ENCODE measurements at places on chromosomes 6 and 20.

GRCh38 chr20:47927944-47928343, 142.7 kb upstream of the SULF2 start:
- no peak for DNase-seq

- DNase-seq: peak; percentile 70
These were observed 74.1 kb downstream of the LAMA4 start for GRCh38 chr6:112180095-112180820.

DNA sequence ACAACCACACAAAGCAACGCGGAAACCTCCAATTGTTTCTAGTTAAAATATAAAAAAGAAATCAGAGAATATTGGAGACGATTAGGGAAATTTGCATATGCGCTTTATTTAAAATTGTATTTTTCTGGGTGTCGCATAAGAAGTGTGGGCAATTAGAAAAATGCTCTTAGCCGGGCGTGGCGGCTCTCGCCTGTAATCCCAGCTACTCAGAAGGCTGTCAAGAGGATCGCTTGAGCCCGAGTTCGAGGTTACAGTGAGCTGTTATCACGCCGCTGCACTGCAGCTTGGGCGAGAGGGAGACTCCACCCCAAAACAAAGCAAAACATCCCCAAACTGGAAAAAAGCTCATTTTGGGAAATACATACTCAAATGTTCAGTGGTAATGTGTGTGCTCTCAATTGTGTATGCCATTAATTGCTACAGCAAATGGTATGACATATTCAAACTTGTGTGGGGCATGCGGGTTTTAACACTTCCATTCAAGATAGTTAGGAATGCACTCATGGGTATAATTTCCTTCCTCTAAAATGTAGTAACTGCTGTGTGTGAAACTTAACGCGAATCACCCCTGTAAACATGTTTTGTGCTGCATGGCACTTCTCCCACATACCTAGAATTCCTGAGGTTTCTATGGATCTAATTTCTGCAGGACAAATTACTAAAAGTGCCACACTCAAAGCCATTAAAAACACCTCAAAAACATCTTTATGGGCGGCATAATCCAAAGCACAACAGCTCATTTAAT, 54.7 kb upstream of the HFE start:
- no peak for DNase-seq

DNA sequence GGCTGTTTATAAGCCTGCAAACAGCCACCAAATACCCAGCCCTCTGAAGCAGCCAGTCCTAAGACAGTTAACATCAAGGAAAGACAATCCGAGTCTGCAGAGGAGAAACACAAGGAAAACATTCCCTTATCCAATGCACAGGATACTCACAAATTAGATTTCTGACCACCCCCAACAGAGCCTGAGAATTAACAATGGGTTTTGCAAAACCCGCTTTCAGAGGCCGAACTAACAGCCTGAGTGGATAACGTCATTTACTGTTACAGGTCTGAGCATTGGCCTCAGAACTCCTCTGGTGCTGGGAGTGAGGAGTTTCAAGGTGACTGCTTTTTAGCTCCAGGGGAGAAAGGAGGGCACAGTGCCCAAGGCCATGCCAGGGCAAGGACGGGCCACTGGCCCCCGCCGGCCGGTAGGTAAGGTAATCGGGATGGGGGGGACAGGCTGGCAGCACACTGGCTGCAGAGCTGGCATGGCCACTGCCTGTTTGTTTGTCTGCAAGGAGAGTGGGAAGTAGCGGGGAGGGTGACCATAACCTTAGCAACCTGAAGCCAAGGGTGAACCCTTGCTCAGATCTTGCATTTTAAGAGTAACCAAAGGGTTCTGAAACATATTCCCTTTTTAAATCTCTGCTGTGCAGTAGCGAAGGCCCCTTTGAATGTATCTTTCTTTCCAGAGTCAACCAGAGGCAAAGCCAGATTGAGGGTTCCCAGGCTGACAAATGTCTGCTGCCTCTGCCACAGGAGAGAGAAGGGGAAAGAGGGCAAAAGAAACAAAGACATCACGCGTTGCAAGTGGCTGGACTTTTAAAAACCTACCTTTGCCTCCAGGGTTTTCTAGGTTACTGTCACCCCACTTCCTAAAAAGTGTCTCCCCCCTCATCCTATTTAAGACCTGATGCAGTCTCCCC, 3.9 kb downstream of the ZMYND8 start:
- DNase-seq: no peak

DNA sequence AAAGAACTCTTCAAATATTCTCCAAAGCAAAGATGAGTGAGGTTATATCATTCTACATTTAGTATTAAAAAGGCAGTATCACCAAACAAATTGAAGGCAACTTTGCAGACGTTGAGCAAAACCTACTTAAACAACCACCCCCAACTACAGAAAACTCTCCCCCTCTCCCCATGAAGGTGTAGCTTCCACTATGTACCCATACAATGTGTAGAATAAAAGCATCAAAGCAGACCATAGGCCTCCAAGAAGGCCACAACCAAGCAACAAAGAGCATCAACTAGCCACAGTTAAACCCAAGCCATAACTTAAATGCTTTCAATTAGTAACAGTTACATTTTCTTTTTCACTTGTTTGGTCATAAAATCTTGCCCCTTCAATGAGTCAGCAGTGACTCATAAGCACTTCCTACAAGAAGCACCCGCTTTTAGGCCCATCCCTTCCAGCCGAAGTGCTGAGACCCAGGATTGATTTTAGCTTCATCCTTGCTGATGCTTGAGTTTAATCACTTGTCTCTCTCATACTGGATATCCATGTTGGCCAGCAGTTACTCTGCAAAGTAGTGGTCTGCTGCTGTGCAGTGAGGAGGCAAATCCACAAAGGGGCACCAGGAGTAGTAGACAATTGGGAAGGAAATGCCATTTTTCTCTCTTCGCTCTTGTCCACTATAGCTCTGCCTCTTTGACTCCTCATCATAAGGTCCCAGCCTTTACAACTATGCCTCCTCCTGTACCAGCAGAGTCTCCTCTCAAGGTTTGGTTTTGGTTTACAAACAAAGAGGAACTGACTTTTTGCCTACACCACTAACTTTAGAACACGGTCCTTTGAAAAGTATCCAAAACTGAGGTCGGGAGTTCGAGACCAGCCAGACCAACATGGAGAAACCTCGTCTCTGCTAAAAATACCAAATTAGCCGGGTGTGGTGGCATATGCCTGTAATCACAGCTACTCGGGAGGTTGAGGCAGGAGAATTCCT, 8.4 kb upstream of the NUP153 start:
- DNase-seq: peak; percentile 85

- DNase-seq: peak; percentile 93
These were observed 111.1 kb downstream of the COL12A1 start for GRCh38 chr6:75094614-75095200.

- peak; percentile 36 for DNase-seq
These were observed 9.9 kb upstream of the KIF25 start for GRCh38 chr6:167987396-167988153.

DNA sequence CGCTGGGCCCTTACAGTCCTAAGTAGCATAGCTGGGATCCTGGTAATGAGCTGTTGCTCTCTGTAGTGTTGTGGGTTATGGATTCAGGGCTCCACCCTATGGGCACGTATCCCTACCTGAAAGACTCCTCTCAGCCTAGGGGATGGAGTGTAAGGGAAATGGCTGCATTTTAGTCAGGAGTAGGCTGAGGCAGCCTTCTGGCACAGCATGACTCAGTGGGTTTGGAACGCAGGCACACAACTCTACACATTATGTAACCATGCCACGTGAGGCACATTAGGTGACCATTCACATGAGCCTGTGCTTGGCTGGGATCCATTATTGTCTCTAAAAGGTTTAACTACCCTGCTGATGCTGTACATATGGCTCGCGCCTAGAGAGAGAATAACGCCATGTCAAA, 27.8 kb downstream of the HDDC2 start:
- DNase-seq: no peak

GRCh38 chr6:39260456-39260855, 31.2 kb upstream of the KCNK5 start:
- no peak for DNase-seq

DNA sequence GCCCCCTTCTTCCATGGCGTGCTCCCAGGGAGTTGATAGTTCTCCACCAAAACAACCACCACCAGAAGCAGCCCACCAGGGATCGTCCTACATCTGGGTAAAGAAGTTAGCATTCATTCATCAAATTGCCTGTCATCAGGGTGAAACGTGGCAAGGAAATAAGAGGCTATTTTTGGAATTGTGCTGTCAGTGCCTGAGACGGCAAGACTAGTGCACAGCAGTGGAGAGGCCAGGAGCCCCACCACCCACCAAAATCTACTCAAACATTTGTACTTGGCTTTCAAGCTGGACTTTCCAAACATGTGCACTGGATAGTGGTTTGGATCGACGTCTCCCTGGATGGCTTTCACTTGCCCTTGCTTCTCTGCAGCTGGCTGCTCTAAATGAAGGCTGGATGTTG, 44.8 kb downstream of the TXNDC5 start:
- DNase-seq: no peak

- DNase-seq: no peak
These were observed 78.5 kb downstream of the PDE10A start for GRCh38 chr6:165584541-165584940.

DNA sequence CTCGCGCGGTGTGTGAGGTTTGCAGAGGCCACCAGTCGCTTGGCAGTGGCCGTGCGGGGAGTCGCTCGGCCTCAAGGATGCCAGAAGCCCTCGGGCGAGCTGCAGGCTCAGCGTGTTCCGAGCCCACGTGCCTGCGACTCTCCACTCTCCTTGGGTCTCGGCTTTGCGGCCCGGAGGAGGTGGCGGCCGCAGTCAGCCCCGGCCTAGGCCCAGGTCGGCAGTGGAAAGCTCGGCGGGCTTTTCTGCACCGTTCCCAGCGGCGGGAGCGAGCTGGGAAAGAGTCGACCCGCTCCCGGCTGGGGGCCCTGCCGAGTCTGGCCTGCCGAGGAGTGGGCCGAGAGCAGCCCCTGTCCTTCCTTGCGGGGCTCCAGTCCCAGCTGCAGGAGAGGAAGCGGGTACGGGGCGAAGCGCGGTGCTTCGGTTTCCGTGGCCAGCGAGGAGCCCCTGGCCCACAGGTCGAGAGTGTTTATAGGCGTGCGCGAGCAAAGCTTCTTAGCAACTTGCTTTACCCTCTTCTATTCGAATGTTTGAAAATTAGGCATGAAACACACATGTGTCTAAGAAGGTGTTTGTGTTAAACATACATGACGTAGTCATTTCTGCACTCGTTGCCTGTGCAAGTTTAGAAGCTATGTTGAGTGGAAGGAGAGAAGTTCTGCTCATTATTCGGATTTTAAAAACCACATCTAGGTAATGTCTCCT, 5.6 kb downstream of the FOXC1 start:
- no peak for DNase-seq

DNA sequence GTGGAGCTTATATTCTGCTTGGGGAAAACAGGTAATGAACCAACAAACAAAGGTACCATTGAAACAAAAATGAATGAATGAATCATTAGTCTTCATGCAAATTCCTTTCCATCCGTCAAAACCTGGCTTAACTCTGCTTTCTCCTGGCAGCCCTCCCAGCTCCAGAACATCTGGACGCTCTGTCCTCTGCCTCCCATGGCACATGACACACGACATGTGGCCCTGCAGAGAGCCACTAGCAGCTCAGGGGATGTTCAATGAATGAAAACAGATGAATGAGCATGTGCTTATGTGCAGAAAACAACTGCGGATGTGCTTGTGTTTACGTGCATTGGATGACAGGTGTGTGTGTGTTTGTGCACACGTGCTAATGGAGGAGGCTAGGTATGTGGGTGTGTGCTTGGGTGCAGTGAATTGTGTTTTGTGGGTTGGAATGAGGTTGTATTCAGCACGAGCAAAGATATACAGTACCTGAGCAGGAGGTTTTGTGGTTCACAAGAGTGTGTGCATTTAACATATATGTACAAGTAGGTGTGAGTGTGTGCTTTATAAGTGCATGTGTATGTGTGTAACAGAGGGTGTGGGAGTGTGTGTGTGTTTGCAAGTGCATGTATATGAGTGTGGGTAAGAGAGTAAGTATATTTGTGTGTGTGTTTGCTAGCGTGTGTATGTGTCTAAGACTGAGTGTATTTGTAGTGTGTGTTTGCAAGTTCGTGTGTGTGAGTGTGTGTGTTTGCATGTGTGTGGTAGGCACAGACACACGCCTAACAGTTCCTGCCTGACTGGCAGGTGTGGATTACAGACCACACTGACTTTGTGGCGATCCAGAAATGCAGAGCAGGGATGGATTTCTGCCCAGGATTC, 374.1 kb upstream of the SULF2 start:
- no peak for DNase-seq

DNA sequence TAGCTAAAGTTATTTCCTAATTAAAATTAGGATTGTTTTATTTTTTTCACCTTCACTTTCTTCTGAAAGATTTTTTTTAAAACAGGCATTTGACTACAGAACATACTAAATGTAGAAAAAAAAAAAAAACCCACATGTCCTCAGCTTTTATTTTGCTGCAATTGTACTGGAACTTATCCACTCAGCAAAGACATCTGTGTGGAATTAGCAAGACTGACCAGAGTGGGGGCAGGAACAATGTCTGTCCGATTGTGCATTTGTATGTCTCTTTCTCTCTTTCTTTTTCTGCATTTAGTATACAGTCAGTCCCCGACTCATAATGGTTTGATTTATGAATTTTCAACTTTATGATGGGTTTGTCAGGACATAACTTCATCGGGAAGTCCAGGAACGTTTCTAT, 77.3 kb downstream of the CHD6 start:
- DNase-seq: peak; percentile 6

DNA sequence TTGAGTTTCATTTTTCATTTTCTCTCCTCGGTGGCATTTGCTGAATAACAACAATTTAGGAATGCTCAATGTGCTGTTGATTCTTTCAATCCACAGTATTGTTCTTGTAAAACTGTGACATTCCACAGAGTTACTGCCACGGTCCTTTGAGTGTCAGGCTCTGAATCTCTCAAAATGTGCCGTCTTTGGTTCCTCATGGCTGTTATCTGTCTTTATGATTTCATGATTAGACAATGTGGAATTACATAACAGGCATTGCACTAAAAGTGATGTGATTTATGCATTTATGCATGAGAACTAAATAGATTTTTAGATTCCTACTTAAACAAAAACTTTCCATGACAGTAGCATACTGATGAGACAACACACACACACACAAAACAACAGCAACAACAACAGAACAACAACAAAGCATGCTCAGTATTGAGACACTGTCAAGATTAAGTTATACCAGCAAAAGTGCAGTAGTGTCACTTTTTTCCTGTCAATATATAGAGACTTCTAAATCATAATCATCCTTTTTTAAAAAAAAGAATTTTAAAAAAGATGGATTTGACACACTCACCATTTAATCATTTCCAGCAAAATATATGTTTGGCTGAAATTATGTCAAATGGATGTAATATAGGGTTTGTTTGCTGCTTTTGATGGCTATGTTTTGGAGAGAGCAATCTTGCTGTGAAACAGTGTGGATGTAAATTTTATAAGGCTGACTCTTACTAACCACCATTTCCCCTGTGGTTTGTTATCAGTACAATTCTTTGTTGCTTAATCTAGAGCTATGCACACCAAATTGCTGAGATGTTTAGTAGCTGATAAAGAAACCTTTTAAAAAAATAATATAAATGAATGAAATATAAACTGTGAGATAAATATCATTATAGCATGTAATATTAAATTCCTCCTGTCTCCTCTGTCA, 88.1 kb downstream of the SNAP25 start:
- no peak for DNase-seq
